ENCODE measurements at places on chromosomes 1 and 21. TPM values are rescaled to one million over a fixed set of nuclear protein-coding genes. Genes with fewer than 3 reads are reported as not detected.

Gene C1orf141
- total RNA-seq, result not detected

DNA sequence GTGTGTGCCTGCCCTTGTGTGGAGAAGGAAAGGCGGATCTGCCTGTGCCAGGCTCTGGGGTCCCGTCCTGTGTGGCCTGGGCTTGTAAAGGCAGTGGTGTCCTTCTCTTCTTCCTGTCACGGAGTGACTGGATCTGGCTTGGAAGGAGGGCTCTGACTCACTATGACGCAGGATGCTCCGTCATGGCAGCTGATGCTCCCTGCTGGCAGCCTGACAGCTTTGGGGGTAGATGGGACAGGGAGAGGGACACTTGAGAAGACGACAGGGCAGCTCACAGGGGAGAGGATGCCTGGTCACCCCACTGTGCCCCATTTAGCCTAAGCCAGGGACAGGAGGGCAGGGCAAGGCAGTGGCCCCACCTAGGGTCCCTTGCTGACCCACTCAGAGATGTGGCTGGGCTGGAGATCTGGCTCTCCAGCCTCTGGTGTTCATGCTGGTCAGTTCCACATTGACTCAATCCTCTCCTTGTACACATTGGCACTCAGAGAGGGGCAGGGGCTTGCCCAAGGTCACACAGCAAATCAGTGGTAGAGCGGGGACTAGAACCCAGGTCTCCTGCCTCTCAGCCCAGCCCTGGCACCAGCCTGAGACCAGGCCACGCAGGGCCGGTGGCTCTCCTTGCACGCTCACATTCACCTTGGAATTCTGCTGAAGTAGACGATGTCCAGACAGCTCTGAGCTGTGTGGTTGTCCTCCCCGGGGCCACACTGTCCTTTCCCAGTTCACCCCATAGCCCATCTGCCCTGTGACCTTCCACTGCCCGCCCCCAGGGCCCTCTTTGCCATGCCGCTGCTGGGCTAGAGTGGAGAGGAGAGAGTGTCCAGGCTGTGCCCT, 2.8 kb upstream of the FAM131C start:
- peak; percentile 51 for DNase-seq

DNA sequence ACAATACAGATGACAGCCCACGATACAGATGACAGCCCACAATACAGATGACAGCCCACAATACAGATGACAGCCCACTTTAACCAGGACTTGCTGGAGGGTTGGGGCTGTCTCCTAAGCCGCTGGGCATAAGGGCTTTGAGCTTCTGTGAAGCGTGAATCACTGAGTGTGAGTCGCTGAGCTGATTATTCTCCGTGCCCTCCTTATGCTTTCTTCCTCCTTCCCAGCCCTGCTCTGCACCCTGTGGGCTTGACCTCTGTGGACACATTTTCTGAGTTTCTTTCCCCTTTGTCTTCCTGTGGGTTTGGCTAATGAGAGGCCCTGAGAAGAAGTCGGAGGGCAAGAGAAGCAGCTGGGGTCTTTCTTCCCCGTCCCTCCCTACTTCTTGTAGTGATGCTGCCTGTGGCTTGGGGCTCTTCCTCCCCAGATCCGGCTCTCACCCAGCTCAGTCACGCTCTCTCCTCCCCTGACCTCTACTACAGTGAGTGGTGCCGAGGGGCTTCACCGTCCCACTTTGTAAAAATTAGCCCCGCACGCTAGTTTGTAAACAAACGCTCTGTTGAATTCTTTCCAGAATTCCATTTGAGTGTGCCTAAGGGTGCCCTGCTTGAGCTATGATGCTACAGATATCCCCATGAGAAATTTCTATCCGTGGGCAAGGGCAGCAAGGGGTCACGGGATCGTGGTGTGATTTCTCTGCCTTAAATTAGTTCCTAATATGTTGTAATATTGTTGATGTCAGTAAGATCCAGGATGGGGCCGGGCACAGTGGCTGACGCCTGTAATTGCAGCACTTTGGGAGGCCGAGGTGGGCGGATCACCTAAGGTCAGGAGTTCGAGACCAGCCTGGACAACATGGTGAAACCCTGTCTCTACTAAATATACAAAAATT, 46.4 kb upstream of the SOD1 start:
- no peak for DNase-seq

DNA sequence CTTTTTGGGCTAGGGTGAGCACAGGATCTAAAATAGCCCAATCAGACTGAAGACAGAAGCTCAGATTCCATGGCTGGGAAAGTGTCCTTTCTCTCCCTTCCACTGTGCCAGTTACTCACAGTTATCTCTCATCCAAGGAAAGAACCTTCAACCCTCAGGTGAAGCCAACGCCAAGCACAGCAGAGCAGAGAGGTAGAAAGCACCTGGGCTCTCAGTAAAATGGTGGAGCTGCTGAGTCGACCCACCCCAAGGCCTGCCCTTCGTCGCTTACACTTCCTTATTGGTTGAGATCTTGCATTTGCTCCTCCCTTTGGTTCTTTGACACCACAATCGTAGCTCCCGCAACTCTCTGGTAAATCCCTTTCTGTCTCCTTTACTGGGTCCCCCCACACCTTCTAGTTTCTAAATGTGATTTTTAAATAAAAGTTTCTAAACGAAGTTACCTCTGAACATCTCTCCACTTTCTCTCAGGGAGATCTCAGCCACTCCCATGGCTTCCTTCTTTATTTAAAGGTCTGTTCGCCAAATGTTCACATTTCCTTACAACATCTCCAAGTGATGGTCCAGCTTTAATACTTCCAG, 27.5 kb upstream of the SLC30A1 start:
- no peak for DNase-seq

Gene PTPRU
- 15.3 TPM for total RNA-seq

DNA sequence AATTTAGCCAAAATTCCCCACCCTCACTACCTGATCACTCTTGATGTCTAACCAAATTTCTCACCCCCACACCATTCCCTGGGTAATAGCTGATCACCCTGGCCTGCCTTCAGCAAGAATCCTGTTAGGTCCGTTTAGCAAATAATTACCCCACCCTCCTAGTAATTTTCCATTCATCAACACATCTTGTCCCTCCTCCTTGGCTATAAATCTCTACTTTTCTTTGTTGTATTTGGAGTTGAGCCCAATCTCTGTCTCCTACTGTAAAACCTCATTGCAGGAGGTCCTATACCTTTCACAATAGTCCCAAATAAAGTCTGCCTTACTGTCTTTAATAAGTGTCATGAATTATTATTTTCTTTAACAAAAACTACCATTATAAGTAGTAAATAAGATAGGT, 6.9 kb upstream of the PRKAA2 start:
- no peak for DNase-seq

Gene NVL
- 14.0 TPM for total RNA-seq

Gene DNAJC6
- total RNA-seq, result 7.2 TPM

- DNase-seq, result no peak
These were observed 69.1 kb upstream of the STUM start for GRCh38 chr1:226479474-226479873.

- DNase-seq, result no peak
These were observed 481 bp upstream of the EXTL1 start for GRCh38 chr1:26020941-26021646.

DNA sequence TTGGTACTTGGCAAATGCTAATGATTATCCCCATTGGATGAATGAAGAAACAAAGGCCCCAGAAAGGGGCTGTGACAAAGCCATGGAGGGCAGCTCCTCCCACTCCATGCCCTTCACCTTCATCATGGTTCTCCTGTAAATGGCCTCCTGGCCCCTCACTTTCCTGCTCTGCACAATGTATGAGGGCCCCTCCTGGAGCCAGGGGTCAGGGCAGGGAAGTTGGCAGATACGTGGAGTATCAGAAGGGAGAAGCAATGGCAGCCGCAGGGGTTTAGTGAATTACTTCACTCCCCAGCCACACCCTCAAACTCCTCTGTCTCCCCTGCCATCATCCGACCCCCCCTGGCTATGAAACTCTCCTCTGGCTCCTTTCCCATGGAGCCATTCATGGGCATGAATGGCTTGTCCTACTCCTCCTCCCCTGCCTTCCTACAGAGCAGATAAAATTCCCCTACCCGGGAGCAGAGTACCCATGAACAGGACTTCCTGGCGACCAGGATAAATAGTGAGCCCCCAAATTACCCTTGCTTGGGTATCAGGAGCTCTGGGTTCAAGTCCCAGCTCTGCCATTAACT, 86.3 kb downstream of the CAMK2N1 start:
- no peak for DNase-seq

GRCh38 chr1:188906921-188907641, 1570.6 kb downstream of the BRINP3 start:
- no peak for DNase-seq

DNA sequence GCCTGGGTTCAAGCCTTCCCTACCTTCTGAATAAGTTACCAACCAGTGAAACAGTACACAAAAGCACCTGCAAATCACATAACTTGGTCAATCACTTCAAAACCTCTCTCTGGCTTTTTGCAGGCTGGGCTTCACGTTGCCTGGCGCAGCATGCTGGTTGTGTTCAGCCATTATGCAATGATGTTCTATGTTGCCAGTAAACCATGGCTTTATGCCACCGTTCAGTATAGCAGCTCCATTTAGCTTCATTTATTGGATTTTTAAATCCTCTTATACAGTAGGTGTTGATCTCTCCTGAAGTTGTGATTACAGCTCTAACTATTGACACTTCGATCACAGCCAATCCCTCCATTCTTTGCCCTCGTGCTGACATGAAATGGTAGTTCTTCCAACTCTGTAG, 233.6 kb upstream of the PTBP2 start:
- no peak for DNase-seq

DNA sequence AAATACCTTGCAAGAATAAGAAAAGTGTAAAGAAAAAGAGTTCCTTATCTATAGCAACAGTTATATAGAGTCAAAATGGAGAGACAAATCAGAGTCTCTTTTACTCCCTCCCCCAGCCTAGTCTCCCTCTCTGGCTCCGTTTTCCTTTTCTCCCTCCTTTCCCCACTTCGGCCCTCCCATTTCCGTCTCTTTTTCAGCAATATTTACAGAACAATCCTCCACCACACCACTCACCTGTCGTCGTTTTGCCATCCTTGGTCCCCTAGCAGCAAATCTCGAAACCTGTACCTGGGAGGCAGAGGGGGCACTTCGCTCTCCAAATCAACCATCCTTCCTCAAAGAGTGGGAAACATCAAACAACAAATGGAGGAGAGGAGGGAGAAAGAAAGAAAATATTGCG, 259 bp downstream of the KCNT2 start:
- no peak for DNase-seq

Gene HSPA6
- 0.13 TPM for total RNA-seq

DNA sequence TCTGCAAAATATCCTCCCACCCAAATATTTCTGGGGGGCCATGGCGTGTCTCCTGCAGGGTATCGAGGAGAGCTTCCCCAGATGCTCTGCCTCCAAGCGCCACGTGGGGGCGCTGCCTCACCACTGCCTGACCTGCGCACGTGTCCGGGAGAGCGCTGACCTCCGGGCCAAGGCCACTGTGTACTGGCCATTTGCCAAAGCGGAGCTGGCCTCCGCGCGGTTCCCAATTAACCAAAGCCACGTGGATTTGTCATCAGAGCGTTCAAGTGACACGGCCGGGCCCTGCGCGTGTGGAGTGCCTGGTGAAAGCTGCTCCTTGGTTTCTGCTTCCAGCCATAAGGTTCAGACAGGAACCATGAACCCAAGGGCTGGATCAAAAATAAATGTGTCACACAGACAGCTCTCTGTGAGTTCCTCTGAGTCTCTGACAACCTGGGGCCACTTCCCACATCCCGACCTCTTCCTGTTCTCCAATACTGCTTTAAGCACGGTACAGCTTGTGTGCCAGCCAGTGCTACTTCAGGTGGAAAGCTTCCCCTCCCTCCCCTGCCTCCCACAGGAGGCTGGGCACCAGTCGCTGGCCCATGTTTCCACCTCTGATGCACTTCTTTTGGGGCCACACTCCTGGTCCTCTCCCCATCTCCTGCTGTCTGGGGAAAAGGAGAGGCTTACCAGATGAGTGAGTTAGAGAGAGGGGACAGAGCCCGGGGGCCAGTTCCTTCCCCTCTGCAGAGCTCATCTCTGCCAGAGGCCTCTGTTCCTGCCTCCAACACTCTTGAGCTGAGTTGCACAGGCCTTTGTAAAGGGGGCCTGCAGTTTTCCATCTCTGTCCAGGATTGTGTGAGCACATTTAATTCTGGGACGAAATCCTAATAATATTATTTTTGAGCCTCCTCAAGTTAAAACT, 26.1 kb downstream of the ZP4 start:
- peak; percentile 58 for DNase-seq

DNA sequence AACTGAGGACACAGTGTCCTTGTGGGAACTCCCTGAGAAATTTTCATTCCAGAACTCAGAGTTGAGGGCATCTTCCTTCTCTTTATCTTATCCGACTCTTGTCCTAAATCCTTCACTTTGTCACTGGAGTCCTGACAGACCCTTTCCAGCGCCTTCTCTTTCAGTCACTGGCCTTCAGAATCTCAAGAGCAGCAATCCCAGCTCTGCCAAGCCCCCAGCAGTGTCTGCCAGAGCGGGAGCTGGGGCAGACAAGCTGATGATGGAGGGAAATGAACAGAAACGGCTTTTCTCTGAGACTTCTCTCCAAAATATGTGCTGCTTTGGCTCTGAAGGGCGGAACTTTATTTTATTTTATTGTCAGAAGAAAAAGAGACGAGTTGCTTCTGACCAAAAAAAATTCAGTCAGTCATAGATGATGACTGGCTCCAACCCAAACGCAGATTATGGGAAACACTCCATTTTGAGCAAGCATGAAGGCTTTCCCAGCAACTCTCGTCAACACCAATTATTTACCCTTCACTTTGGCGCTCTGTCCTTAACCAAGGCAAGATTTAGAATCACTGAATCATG, 32.2 kb downstream of the MIS18A start:
- DNase-seq, result no peak

Gene FAM78B
- 1.9 TPM for total RNA-seq

Gene VWA5B1
- not detected for total RNA-seq

GRCh38 chr1:227378181-227378580, 59.9 kb upstream of the CDC42BPA start:
- DNase-seq, result no peak

Gene OR2T35
- not detected for total RNA-seq

DNA sequence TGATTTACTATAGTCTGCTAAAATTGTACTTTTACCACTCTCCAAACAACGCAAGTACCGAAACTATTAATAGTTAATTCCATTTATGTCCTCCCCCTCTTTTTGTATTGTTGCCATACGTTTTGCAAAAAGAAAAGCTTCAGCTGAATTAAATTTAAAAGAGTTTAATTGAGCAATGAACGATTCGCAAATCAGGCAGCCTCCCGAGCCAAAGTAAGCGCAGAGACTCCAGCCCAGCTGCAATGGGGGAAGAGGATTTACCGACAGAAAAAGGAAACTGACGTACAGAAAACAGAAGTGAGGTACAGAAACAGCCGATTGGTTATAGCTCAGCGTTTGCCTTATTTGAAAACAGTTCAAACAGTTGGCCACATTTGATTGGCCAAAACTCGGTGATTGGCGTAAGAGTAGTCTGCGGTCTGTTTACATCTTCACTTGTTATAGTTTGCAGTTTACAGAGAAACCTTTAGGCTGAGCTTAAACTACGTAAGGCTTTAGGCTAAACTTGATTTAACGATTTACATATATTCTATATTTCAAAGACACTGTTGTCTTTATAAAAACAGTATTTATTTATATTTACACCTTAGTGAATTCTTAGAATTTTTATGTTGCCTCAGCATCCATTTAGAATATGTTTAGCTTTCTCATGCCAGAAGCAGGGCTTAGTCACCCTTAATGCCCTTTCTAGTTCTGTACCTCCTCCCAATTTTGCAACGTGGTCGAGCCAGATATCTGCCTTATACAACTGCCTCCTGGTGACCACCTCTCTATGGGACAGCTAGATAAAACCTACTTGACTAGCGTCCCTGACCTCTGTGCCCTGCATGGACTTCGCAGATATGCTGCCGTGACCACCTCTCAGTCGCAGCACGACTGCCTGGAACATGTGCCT, 23.8 kb downstream of the CR1 start:
- DNase-seq, result no peak

- DNase-seq, result no peak
These were observed 225.8 kb upstream of the PROX1 start for GRCh38 chr1:213761845-213762407.

- no peak for DNase-seq
These were observed 1.0 kb upstream of the AADACL3 start for GRCh38 chr1:12714710-12715475.
